Motor neuron (in vitro differentiated cells): ENCODE measurements at places on chromosomes 1 and 21.

DNA sequence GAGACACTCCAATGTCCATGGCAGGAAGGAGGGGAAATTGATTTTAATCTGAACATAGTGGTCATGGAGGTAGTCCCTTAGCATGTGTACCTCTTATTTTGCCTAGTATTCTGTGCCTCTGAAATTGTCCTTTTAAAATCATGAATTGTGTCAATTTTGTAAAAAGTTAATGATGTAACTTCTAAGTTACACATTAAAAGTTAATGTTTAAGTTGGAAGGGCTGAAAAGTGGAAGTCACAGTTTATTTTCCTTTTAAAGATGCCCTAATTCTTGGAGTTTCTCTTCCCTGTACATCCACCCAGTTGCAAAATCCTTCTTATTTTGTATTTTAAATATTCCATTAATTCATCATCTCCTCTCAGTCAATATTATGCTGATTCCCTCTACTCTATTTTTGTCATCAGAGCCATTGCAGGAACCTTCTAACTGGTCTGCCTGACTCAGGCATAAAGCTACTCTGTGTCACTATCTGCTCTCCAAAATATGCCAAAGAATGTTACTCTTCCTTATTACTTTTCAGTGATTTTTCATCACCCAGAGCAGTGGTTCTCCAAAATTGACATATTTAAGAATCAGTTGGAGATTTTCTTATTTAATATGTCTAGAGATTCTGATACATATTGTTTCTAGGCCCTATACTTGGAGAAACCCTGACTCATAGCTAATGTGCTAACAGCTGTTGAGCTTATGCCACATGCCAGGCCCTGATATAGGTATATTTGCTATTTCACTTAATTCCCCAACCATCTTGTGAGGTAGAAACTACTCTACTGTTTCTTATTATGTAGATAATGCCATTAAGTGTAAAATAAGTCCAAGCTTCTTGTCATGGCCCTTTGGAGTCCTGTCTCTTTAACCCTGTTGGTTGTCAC is 5.1 kb downstream of the HOOK1 start:
- peak; percentile 92 for ATAC-seq

DNA sequence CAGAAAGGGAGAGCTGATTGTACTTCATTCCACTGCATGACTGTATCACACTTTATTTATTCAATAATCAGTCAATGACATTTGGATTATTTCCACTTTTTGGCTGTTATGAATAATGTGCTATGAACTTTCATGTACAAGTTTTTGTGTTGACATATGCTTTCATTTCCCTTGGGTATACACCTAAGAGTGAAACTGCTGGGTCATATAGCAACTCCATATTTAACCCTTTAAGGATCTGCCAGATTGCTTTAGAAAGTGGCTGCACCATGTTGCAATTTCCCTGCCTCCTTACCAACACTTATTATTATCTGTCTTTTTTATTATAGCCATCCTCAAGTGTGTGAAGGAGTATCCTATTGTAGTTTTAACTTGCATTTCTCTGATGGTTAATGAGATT is 108.8 kb upstream of the KCNK1 start:
- no peak for ATAC-seq

DNA sequence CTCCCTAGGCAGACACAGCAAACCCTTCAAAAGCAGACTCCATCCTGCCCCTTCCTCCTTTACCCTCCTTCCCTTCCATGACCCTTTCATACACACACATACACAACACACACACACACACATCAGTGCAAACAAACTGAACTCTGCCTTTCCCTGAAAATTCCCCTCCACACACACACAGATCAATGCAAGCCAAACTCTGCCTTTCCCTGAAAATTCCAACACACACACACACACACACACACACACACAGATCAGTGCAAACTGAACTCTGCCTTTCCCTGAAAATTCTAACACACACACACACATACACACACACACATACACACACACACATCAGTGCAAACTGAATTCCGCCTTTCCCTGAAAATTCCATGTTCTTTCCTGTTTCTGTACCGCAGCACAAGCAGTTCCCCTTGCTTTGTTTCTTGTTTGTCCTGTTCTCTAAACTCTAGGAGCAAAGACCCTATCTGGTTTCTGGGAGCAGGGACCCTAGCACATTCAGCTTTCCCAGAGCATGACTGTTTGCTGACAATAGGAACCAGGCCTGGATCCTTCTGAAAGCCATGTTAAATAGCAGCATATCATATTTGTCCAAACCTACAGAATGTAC is 91.0 kb downstream of the PTPN14 start:
- ATAC-seq, result no peak

DNA sequence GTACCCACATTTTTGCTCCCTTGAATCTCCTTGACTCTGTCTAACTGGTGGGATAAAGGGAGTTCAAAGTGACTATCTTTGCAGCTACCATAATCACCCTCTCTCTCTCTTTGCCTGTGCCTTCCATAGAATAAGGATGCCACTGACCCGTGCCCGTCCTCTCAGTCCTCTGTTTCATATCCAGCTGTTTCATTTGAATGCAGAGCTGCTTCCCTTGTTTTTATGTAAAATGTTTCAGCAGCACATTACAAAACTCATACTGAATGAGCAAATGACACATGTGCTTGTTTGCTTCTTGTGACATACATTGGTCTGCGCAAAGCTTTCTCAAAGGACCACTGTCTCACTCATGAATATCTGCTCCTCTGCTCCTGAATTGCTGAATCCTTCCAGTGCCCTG is 38.4 kb downstream of the CDC42 start:
- no peak for ATAC-seq

GRCh38 chr21:39103689-39104088 is 79.6 kb downstream of the PSMG1 start:
- ATAC-seq, result no peak

DNA sequence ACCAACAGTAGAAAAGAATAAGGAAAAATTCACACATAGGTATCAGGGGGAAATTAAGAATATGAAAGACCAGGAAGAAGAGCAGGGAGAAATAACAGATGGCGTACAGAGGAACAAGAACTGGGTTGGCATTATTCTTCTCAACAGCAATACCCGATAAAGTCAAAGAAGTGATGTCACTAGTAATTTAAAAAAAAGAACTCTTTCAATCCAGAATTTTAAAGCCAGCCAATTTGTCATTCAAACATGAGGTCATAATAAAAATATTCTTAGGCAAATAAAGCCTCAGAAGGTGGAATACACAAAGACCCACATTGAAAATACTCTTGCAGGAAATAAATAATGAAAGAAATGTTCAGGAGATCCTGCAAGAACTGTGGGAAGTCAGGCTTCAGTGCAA is 8.8 kb downstream of the NCMAP start:
- no peak for ATAC-seq
